NCI-H460 (cell line): ENCODE measurements at places on chromosomes 6 and 20. TPM values are rescaled to one million over a fixed set of nuclear protein-coding genes. Genes with fewer than 3 reads are reported as not detected.

GRCh38 chr20:41426086-41426830 is 59.6 kb upstream of the EMILIN3 start:
- DNase-seq, result no peak

The TRIM10 gene
- total RNA-seq, result not detected in 2 replicates

The PKHD1 gene
- total RNA-seq, result not detected in 2 replicates

GRCh38 chr20:1431158-1431557 is 35.5 kb downstream of the NSFL1C start:
- DNase-seq, result no peak

DNA sequence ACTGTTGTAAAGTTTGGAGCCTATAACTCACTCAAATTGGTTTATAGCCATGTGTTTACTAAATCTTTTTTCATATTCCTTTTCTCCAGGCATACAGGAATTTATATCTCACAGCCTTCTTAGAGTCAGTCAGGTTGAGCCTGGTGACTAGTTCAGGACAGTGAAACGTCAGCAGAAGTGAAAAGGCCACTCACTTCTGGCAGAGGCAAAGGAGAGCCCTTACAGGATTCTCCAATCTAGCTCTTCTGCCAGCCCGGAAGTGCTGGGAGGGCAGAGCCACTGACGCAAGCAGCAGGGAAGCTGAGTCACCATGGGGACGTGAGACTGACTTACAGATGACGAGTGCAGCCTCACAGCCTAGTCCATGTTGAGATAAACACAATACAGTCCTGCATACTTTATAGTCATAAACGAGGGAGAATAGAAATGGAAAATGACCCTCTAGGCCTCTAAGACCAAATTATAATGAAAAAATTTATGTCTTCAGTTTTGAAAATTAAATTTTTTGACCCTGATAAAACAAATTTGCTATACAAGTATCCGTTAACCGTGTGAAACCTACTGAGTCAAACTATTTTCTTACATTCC is 1.3 kb downstream of the PXT1 start:
- DNase-seq, result peak; percentile 98
